ENCODE measurements at places on chromosomes 7 and 10.

GRCh38 chr7:151866761-151867655 lies 9.9 kb downstream of the PRKAG2 start:
- DNase-seq = no peak

DNA sequence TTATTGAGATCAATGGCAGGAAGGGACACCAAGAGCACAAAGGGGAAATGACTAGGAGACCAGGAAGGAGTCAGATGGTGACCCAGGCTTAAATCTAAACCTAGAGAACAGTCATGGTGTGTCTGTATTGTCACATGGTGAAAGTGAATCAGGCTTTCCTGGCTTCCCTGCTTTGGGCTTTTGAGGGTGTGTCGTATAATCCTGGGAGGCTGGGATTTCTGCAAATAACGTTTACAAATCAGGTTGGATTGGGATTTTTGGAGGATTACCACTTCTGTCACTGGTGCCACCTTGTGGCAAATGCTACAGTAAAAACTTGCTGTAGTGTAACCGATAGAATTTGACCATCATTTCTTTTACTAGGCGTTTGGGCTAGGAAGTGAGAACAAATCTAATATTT lies 502.6 kb downstream of the NRG3 start:
- DNase-seq = no peak

DNA sequence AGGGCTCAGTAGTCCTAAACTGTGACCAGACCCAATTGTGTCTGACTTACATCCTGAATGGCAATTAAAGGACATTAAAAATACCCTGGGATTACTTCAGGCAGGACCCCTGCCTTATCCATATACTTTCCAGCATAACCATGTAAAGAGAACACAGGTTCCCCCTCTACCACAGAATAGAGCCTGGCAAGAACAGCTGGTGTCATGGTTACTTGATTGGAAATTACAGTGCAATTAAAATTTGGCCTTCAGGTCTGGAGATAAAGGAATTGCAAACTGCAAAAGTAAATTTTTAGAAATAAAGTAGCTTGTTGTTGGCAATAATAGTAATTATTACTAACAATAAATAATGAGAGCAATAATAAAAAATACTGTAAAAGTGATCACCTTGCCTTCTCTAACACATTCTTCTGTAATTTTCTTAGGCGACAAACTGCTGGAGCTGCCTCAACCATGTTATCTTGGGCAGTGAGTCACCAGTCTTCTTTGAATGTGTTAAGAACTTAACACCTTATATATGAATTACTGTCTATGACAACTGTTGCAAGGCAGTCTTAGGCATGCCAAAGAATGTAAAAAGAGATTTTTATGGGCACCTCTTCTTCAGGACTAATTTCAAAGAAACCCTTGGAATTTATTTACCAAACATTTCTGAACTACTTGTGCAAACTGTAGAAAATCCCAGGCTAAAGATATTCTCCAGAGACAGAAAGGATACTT lies 53.7 kb downstream of the HIBADH start:
- no peak for DNase-seq

DNA sequence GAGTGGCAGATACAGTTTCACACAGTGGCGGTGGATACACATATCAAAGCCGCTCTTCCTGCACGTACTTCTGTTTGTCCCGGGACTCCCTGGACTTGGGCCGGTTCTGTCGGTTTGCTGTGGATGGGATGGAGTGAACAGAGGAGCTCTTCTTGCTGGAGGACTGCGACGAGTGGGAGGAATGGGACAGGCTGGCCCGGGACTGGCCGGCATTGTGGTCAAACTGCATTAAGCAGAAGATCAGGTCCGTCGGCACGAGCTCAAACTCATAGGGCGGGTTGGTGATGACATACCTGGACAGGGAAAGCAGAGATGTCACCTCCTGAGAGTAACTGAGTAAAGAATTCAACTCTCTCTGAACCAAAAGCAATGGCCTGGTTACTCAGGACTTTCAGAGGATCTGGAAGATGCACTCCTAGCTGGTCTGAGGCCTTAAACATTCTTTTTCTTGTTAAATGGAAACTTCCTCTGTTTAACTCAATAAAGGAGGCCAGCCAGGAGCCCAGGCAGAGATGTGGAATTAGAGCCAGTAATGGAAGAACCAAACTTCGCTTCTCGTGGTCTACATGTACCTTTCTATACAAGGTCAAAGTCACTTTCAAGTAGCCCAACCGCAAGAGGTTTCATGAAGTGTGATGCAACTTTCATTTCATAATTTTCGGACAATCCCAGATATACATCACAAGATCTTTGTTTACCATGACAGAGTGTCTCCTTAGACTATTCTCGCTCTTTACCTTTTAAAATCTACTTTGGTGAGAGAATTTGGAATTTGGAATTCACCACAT lies 750.2 kb downstream of the KCNMA1 start:
- no peak for DNase-seq

GRCh38 chr10:23310404-23310803 lies 34.2 kb downstream of the C10orf67 start:
- no peak for DNase-seq
